Endodermal cell (in vitro differentiated cells): ENCODE measurements at places on chromosomes 6 and 20.

DNA sequence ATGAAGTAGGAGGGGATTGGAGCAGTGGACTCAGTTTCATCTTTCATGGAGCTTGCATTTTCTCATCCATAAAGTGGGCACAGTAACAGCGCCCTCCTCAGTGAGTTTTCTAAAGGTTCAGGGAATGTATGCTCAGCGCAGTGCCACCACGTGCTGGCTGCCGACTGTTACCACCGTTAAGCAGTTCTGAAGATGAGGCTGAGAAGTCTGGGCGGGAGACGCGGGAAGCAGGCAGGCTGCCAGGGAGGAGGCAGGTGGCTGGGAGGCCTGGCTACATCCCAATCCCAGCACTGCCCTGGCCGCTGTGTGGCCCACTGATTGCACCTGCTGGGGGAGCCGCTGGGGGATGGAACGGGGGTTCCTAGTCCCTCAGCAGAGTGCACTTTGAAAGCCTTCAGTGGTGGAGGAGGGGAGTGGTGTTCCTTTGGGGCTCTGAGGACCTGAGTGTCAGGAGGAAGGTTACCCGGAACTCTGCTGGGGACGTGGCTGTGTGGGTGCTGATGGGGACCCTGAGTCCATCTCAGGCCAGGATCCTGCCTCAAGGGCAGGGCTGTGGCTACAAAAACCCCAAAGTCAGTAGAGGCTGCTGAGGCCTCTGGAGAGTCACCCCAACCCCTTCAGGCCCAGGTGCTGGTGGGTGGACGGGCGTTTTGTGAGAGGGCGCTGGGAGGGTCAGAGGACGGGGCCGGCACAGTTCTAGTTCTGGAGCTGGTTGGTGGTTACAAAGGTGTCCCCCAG lies 28.0 kb upstream of the PHACTR3 start:
- peak; percentile 56 for DNase-seq
- H3K27me3 ChIP-seq, result peaks cover 95% of the 10 kb centered on the region
- H3K4me3 ChIP-seq, result no peak overlapping the region
- no peak overlapping the region for H3K27ac ChIP-seq
- H3K36me3 ChIP-seq, result no peaks in the 10 kb centered on the region

DNA sequence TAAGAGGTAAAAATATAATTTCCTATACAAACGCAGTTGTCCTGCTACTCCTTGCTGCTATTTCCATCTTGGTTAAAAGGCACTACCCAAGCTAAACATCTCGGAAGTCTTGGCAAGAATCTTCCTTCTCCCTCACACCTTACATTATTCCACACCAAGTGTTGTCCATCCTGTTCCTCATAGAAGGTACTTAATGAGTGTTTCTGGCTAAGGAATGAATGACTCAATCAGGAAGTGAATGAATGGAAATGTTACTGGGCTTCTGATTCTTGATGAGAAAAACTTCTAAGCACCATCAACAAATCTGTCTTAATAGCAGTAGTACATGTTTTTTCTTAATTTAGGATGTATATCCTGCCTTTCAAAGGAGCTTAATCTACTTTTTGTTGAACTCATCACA lies 40.6 kb upstream of the RSPO3 start:
- no peak overlapping the region for H3K4me3 ChIP-seq
- H3K36me3 ChIP-seq, result no peaks in the 10 kb centered on the region
- DNase-seq, result no peak
- H3K4me1 ChIP-seq, result no peaks in the 10 kb centered on the region

DNA sequence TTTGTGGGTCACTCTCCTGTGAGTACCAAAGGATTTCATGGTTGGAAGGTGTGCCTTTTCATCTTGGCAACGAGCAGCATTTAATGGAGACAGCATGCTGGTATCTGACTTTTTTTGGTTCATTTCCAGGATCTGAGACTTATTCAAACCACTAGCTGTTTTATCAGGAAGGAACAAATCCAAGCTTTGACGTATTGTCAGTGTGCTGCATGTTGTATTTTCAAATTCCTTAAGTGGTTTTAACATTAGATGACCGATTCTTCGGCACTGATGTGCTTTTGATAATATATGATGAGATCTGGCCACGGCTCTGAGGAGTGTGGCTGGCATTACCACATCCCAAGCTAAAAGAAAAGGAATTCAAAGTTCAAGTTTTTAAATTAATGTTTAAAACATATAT lies 6.4 kb downstream of the RMND1 start:
- H3K27me3 ChIP-seq, result no peaks in the 10 kb centered on the region
- H3K36me3 ChIP-seq, result peaks cover 65% of the 10 kb centered on the region
- H3K27ac ChIP-seq, result no peak overlapping the region
- H3K4me1 ChIP-seq, result peaks cover 9% of the 10 kb centered on the region
- H3K4me3 ChIP-seq, result no peak overlapping the region

- H3K4me1 ChIP-seq, result no peaks in the 10 kb centered on the region
- no peaks in the 10 kb centered on the region for H3K36me3 ChIP-seq
- DNase-seq, result no peak
- H3K4me3 ChIP-seq, result no peak overlapping the region
- H3K27ac ChIP-seq, result no peak overlapping the region
Observed at GRCh38 chr6:72963946-72964345, 261.4 kb downstream of the KHDC1L start.
